CD4-positive, alpha-beta T cell treated with Interleukin-4 for 1 hour (primary cell): ENCODE measurements at places on chromosomes 11 and 22.

- no peak for DNase-seq
Measured at GRCh38 chr11:66674964-66675602, 2.6 kb downstream of the RBM4B start.

DNA sequence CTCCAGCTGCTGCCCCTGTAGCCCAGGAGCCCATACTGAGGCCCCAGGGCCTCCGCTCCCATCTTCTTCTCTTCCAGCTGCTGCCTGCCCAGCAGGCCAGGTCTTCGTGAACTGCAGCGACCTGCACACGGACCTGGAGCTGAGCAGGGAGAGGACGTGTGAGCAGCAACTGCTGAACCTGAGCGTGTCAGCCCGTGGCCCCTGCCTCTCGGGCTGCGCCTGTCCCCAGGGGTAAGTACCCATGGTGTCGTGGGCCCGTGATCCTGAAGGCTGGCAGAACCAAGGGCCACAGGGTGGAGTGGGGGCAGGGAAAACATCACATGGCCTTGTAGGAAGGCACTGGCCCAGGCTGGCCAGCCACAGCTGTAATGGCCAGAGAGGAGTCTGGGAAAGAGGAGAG lies 31.2 kb downstream of the OTOG start:
- DNase-seq, result no peak

GRCh38 chr22:42697542-42698013 lies 23.1 kb downstream of the A4GALT start:
- DNase-seq, result no peak

DNA sequence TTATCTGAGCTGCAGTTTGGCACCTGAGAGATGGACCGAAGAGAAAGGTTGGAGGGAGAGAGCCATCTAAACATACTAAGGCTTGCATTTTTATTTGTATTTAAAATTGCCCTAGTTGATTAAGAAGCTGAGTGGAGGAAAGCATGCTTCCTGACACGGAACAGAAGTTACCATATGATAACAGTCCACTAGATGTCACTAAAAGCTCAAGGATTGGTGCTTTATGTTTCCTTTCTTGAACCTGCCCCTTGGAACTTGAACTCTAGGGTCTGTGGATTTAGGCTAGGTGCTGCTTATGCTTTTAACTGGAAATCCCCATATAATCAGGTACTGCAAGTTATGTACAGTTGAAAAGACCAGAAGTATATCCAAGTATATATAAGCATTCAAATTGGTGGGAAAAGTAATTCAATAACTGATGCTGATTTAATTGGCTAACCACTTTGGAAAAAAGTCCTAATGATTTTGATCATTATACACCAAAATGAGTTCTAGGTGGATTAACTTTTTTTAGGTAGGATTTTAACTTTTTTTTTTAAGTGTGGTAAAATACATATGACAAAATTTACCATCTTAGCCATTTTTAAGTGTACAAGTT lies 9.5 kb downstream of the RBMXL2 start:
- DNase-seq, result peak; percentile 51

GRCh38 chr11:134207538-134208239 lies 16.1 kb downstream of the NCAPD3 start:
- peak; percentile 68 for DNase-seq

GRCh38 chr11:93192163-93192562 lies 5.6 kb downstream of the SLC36A4 start:
- no peak for DNase-seq
